SIG-M5 (cell line): ENCODE measurements at places on chromosomes 2 and 18.

- DNase-seq = no peak
Observed at GRCh38 chr2:42064417-42064942, 16.7 kb downstream of the PKDCC start.

DNA sequence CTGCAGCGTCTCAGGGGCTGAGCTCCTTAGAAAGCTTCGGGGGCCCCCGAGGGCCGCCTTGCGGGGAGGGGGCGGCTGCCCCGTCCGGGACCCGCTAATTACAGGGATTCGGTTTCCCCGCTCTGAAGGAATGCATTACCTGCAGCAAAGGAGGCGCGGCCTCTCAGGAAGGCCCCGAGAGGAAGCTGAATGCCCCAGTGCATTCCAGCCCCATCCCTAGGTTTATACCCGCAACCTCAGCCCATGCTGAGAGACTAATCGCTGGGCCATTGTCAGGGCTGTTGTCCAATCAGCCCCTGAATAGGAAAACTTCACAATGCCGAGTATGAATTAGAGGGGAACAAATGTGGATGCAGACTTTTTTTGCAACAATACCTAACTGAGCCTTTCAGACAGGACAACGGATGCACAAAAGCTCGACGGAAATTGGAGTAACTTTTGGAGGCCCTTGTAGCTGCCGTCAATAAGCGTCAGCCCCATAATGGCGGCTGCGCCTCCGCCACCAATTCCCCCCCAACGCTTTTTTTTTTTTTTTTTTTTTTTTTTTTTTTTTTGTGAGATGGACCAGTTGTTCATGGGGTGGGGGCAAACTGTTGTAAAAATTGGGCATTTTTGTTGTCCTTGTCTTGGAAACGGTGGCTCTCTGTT lies 138.6 kb upstream of the SIX3 start:
- no peak for DNase-seq

DNA sequence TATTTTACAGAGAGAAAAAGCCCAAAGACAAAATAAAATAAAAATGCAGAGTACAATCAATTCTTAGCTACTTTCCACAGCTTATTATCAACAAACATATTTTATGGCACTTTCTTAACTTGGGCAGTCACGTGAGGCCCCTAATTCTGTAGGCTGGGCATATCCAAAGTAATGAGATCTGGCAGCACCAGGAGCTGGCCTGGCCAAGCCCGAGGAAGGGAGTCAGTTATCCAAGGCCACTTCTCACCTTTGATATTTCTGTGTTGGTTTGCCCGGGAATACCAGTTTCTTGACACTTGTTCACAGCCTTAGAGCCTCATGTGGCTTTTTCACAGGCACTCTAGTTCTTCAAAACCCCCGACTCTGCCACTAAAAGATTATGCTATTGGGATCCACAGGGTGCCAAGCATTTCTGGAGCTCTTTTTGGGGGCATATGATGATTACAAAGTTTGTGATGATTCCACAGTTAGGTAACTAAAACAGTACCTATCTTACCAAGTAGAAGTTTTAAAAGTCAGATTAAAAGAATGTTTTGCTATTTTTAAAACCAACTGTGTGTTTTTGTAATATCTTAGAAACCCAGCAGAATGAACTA lies 90.4 kb downstream of the MEP1B start:
- DNase-seq = no peak

GRCh38 chr18:29594493-29594892 lies 1417.6 kb upstream of the CDH2 start:
- DNase-seq = no peak

GRCh38 chr18:1648712-1649111 lies 744.0 kb downstream of the ADCYAP1 start:
- DNase-seq = no peak

- no peak for DNase-seq
Observed at GRCh38 chr18:44580159-44580558, 100.5 kb upstream of the SETBP1 start.

DNA sequence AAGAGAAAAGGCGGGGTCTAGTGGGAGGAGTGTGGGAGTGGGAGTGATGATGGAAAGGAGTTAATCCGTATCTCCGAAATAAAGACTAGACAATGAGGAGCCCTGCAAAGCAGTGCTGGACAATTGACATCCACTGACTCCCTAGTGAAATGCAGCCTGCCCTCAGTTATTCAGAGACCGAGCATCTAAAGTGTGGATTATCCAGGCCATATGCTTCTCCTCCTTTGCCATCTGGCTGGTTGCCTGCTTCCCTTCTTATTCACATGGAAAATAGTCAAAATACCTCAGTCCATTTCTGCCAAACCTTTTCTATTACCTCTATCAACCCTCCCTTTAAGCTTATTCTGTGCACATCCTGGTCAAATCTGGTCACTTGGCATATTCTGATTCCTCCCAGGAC lies 288.8 kb upstream of the SIX3 start:
- DNase-seq = no peak

- no peak for DNase-seq
Observed at GRCh38 chr18:67144329-67144728, 372.2 kb downstream of the DSEL start.

GRCh38 chr2:28422908-28423741 lies 30.5 kb downstream of the FOSL2 start:
- DNase-seq = no peak

DNA sequence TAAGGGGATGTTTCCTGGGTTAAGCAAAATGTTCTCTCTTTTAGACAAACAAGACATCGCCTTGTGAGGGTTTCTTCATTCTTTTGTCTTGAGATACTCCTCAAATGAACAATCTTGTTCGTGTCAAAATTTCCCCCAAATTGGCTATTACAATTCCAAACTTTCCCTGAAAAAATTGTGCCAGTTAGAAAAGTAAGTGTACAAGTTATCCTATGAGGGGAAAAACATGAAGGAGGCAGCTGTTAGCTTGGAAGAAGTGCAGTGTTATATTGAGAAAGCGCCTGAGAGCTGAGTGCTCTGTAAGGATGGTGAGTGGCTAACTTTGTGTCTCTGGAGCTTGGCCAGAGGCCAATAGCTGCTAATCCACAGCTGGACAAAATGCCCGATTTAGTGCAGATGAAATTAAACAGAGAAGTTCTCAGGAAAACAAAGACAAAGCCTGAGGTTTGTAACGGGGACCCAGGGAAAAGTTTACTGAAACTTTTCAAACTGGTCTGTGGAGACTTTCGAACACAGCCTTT lies 14.1 kb upstream of the PLEKHH2 start:
- no peak for DNase-seq

- no peak for DNase-seq
Observed at GRCh38 chr2:113980946-113981345, 91.1 kb downstream of the ACTR3 start.

GRCh38 chr2:62897187-62897827 lies 153.3 kb upstream of the OTX1 start:
- DNase-seq = no peak

- no peak for DNase-seq
Observed at GRCh38 chr18:69408522-69408921, 7.8 kb downstream of the DOK6 start.

- DNase-seq = no peak
Observed at GRCh38 chr2:70145851-70146739, 44.7 kb downstream of the C2orf42 start.

DNA sequence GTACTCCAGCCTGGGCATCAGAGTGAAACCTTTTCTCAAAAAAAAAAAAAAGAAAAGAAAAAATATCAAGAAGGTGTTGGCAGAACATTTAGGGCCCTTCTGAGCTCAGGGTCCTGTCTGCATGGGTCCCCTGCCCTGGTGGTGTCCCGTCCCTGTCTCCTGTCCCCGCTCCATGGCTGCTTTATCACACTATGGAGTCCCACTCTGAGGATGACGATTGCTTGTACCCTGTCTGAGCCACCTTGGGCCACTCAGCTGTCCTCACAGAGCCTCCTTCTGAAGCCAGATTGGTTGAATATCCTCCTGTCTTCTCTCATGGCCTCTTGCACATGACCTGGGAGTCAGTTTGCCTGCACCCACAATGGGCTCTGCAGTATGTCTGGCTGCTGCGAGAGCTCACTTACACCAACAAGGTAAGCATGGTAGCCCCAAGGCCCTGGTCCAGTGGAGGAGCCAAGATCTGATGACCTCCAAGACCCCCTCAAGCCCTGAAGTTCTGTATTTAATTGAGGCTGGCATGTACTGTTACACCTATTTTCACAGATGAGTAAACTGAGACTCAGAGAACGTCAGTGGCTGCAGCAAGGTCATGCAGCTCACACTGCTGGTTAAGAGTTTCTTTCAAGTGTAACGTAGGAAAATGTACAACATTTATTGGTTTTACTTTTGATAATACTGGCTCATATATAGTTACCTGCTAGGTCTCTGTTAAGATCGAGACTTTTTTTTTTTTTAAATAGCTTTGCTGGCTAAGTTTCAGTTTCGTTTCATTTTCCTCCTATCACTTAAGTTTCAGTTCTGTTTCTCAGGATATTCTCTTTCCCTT lies 16.9 kb upstream of the ZCCHC2 start:
- DNase-seq = no peak

- DNase-seq = no peak
Observed at GRCh38 chr2:239934571-239935171, 90.5 kb downstream of the NDUFA10 start.

DNA sequence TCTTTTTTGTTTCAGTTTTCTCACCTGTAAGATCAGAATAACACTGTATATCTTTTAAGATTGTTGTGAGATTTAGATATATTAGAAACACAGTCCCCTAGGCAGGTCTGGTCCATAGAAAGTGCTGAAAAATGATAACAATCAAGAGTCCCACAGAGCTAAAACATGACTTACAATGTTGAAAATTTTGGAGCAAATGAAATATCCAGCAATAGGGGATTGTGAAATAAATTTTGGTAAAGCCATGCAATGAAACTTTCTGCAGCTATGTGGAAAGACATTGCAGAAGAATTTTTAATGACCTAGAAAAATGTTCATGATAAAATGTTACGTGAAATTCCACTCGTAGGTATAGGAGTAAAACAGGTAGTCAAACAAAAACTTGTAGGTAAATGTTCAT lies 127.6 kb upstream of the SERPINE2 start:
- no peak for DNase-seq

DNA sequence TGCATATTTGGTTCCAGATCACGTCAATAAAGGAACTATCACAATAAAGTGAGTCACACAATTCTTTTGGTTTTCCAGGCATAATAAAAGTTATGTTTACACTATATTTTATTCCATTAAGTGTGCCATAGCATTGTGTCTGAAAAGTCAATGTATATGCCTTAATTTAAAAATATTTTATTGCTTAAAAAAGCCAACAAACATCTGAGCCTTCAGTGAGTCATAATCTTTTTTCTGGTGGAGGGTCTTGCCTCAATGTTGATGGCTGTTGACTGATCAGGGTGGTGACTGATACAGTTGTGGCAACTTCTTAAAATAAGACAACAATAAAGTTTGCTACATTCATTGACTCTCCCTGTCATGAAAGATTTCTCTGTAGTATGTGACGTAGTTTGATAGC lies 254.3 kb upstream of the SPOPL start:
- DNase-seq = no peak

DNA sequence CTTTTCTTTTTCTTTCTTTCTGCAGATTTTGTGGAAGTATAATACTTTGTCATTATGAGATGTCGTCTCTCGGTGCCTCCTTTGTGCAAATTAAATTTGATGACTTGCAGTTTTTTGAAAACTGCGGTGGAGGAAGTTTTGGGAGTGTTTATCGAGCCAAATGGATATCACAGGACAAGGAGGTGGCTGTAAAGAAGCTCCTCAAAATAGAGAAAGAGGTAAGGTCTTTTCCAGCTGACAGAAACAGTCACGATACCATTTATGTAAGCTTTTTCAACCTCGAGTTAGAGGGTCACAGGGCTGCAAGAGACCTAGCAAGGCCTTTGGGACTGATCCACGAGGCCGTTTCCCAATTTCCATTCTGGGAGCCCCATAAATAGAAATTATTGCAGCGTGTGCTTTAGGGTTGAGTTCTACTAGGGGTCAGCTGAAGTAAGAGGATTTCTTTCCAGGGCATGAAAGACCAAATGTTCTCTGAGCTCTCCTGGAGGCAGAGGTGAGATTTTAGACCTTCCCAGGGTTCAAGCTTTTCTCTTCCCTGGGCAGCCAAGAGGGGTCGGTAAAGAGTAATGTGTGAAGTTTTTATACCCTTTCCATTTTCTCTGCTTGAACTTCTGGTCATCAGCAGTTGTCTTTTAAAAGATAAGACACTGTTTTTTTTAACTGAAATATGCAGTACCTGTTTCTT lies 15.5 kb downstream of the MAP3K20 start:
- DNase-seq = no peak

GRCh38 chr18:55152801-55153200 lies 193.5 kb upstream of the CCDC68 start:
- no peak for DNase-seq

GRCh38 chr2:214649440-214650205 lies 159.9 kb downstream of the BARD1 start:
- DNase-seq = no peak

GRCh38 chr18:23163786-23164533 lies 28.7 kb downstream of the CABLES1 start:
- no peak for DNase-seq

DNA sequence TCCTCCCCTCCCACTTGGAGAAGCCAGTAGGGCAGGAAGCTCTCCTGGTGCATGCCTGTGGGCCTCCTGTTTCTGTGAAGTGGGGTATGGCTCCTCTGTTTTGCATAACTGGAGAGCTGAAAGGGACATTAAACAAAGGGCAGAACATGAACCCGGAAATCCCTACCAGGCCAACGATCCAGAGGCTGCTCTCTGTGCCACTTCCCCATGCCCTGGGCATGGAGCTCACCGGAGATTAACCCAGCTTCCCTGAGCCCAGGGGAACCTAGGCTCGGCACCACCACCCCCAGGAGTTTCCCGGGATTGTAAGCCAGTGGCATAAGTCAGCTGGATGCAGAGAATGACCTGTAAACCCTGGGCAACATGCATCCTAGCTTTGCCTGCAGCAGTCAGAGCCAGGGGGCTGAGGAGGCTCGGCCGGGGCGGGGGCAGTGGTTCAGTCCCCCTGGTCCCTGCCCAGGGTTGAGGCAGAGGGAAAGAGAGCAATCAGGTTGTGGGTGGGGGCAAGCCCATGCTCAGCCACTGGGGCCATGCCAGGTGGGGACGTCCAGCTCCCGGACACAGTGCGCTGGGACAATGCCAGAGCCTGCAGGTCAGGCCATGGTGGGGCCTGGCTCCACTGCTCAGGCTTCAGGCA lies 49.5 kb downstream of the TIMM21 start:
- DNase-seq = no peak

DNA sequence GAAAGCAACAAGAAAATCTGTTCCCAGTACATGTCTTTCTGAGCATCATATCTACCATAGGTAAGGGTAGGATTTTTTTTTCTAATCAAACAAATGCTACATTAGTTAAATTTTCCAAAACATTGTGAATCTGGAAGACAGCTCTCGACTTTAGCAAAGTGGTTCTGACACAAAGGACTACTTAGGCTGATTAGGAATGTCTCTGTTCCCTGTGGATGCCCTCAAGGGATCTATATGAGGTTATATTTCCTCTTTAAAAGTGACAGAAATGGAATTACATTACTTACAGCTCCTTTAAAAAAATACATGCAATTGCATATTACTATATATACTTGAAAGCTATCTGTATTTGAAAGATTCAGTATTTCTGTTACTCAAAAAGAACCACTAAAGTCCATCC lies 15.4 kb downstream of the NYAP2 start:
- no peak for DNase-seq

GRCh38 chr18:24801001-24801400 lies 340.6 kb downstream of the HRH4 start:
- DNase-seq = no peak
